ENCODE measurements at places on chromosomes 13 and 19. TPM values are rescaled to one million over a fixed set of nuclear protein-coding genes. Genes with fewer than 3 reads are reported as not detected.

Gene ZNF439
- 6.6 TPM for polyA plus RNA-seq

Gene LIG1
- polyA plus RNA-seq = 22.7 TPM

Gene METTL21C
- polyA plus RNA-seq = 0.08 TPM

Gene SCN1B
- polyA plus RNA-seq = 3.6 TPM

Gene QPCTL
- 3.2 TPM for polyA plus RNA-seq

Gene ERICH4
- not detected for polyA plus RNA-seq

Gene ZNF575
- 1.2 TPM for polyA plus RNA-seq

Gene ENOX1
- polyA plus RNA-seq = 8.2 TPM

Gene C19orf67
- polyA plus RNA-seq = not detected

Gene LILRA2
- 3.7 TPM for polyA plus RNA-seq

Gene SLC7A10
- polyA plus RNA-seq = not detected

Gene UHRF1
- 0.86 TPM for polyA plus RNA-seq

Gene TIMM44
- polyA plus RNA-seq = 48.4 TPM

Gene OR10H1
- polyA plus RNA-seq = not detected

All from ovary (tissue), 10 donors.